SHP77 (cell line): ENCODE measurements at places on chromosomes 3 and 15.

DNA sequence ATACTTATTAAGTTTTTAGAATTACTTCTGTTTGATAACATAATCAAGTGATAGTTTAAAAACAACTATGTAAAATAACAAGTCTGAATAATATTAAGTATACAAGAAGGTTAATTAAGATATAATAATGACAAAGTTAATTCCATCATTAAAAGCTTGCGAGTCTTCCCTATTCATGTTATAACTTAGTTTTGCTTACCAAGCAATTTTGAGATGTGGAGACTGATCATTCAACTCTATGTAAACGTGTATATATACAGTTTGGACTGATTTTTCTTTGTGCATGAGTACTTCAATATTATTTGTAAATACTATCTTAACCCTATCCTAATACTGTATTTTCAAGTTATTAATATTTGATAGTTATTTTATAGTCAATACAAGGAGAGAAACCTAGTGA is 870.9 kb downstream of the GBE1 start:
- DNase-seq = no peak

DNA sequence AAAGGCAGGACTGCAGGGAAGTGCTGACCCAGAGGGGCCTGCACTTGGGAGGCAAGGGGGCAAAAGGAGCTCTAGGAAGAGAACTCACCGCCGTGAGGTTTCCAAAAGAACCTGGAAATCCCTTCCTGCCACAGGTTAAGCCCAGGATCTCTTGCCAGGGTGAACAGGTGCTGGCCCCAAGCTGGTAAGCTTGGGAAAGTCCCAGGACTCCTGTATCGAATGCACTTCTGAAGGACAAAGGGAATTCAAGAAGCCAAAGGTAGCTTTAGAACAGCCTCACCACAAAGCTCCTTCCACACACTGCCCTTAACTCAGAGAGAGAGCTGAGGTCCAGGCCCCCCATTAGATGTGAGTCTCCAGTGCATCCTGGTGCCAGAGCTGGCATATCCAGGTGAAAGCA is 11.9 kb upstream of the SKIC8 start:
- no peak for DNase-seq

DNA sequence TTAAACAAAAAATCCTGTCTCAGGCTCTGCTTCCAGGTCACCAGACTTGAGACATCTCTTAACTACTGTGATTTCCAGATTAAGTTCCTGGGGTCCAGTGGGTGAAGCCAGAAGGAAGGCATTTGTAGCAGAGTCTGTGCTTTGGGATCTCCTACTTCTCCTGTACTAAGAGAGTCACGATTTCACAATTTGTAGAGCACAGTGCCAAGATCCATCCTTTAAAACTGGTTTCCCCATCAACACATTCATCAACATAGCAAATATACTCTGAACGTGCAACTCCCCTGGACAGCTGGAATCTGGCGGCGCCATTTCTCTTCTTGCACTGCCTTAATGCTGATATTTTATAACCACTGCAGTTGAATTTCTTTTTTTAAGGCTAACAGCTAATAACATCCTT is 33.2 kb downstream of the CDCP1 start:
- DNase-seq = no peak

DNA sequence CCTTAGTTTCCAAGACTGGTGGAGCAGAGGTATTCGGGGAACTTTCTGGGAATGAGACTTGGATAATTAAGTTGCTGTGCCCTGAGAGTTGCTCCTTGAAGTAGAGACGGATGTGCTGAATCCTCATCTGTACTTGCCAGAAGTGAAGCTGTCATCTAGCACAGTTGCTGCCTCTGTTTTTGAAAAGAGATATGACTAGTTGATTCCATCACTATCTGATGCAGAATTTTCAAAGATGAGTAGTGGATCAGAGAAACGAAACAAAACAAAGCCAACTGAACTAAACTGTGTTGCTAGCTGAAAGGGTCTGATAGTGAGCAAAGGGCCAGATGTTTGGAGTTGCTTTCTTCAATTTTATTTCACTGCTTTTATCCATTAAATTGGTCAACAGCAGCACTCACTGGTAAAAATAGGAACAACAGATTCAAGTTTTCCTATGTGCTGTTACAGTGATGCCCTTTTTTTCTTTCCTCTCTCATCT is 52.7 kb downstream of the MITF start:
- DNase-seq = no peak

DNA sequence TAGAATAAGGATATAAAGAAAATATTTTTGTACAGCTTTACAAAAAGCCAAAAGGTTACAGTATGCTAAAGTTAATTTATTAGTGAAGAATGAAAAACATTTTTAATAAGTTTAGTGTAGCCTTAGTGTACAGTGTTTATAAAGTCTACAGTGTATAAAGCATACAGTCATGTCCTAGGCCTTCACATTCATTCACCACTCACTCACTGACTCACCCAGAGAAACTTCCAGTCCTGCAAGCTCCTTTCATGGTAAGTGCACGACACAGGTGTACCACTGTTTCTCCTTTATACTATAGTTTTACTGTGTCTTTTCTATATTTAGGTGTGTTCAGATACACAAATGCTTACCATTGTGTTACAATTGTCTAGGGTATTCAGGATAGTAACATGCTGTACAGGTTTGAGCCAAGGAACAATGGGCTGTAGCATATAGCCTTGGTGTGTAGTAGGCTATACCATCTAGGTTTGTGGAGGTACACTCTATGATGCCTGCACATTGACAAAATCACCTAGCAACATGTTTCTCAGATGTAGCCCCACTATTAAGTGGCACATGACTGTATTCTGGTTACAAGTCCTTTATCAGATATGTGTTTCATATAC is 197.1 kb upstream of the KBTBD8 start:
- DNase-seq = no peak

GRCh38 chr3:187359798-187360486 is 8.2 kb upstream of the RTP4 start:
- DNase-seq = no peak

- no peak for DNase-seq
These were observed 30.1 kb upstream of the SLC28A2 start for GRCh38 chr15:45221967-45222366.

GRCh38 chr3:133865136-133865855 is 30.4 kb downstream of the RAB6B start:
- DNase-seq = no peak
